ENCODE measurements at places on chromosomes 11 and 22. TPM values are rescaled to one million over a fixed set of nuclear protein-coding genes. Genes with fewer than 3 reads are reported as not detected.

DNA sequence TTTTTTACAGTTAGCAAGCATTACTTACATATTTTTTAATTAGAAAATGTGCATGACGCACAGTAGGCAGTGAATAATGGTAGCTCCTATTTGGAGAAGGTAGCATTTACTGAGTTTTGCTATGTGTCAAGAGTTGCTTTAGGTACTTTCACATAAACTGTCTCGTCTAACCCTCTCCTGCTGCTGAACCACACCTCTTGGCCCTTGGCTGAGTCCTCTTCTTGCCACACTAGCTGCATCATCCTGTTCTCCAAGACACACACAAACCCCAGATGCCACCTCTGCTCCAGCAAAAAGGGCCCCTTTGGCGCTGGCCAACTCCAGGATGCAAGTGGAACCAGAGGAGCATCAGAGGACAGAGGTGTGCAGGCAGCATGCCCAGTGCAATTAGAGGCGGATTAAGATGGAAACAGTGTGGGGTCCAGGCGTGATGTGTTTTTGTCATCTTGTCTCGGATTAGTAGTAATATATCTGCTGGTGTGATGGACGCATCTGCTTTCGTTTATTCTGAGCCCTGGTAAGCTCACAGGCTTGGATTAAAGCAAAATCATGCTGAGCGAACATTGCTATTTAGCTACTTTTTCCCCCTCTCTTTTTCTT, 367.0 kb upstream of the CADM1 start:
- no peak for DNase-seq

GRCh38 chr11:43116071-43116470, 195.7 kb upstream of the API5 start:
- DNase-seq: no peak

DNA sequence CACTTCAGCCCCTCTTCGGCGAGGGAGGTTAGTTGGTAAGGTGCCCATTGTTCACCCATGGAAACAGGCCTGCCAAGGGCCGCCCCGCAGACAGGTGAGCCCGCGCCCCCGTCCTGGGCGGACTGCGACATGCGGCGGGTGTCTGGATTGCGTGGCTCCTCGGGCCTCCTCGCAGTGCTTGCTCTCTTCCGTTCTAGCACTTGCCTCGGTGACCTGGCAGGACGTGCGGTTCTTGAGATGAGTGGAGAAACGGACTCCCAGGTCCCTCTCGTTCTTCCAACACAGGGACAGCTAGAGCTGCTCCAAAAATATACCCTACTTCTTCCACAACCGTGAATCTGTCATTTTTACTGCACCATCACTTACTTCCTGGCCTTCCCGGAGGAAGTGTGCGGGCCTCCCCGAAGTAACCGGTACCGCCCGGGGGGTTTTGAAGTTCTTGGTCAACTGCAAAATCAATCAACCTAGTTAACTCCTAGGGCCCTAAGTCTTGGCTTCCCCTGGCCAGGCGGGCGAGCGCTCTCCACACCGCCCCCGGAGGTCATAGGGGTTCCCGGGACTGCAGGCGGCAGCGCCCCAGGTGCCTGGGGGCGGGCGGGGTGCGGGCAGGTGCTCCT, 745 bp upstream of the ZBTB44 start:
- no peak for DNase-seq

DNA sequence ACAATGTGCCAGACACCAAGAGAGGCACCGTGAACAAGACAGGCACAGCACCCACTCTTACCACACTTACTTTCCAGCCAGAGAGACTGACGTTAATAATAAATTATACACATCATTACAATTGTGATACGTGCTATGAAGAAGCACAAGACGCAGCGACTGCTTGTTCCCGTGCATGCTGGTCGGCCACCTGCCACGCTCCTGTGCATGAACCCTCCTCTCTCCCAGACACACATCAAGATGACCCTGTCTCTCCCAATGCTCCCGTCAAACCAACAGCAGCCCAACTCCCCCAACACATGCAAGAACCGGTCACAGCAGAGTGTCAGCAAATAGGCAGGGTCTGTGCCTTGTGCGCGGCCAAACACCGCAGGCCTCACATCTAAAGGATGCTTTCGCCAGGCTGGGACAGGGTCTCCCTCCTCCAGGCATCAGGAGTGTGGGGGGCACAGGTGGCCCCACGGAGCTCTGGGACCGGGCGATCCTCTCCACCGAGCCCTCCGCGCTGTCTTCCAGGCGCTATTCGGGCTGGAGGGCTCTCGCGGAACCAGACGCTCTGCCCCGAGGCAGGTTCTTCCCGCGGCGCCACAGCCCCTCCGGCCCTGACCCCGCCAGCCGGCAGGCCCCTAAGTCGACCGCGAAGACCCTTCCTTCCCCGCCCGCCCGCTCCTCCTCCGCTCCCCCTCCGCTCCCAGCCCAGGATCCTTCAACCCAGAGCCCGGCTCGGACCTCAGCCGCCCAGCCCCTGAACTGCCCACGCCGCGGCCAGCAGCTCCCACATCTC, 533 bp downstream of the SERGEF start:
- DNase-seq: peak; percentile 56

DNA sequence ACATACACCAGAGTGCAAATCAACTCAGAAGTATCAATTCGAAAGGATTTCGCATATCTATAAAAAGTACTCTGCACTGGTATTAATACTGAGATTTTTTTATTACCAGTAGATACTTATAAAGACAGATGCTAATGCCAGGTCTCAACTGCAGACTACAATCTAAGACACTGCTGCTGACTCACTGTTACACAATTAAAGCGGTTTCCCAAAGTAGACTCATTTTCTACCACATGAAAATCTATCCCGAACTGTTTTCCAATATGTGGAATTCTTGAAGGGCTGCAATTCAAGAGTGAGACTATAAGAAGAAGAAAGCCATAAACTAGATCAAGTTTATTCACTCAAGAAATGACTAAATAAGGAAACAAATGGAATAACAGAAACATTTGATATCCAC, 57.2 kb upstream of the ARHGAP32 start:
- DNase-seq: no peak

- no peak for DNase-seq
Measured at GRCh38 chr11:61994981-61995380, 27.5 kb upstream of the FTH1 start.

GRCh38 chr22:42608136-42608822, 6.4 kb downstream of the POLDIP3 start:
- DNase-seq: no peak

- DNase-seq: no peak
Measured at GRCh38 chr22:19614536-19614863, 90.3 kb upstream of the CLDN5 start.

DNA sequence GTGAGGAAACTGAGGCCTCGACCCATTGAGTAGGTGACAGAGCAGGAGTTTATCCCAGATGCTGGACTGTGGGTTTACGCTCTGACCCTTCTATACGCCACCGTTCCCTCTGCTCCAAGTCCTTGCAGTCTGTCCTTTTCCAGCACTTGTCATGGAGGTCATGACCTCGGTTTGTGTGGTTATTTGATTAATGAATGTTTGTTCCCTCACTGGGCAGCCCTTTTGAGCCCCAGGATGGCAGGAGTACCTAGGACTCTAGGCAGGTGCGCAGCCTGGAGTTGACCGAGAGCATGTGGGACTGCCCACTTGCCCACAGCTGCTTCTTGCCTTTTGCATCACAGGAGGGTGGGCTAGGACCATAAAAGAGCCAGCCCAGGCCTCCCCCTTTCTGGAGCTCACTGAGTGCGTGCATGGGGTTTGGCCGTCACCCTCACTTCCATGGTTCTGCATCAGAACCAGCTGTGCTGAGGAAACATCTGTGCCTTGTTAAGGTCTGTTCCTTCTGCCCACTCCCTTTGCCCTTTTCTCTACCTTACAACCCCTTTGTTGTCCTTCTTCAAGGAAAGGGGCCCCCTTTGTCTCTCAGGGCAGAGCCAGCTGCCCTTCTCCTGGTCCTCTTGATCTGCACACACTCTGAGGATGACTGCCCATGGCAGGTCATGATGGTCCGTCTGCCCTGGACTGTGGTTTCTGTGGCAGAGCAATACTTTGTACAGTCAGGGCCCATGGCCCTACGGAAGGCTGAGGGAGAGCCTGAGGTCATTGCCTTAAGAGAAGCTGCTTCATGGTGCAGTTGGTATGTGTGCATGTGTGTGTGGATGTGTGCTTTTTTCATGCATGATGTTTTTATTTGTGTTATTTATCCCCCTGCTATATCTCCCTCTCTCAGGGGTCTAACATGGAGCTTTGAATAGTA, 38.2 kb downstream of the BMAL1 start:
- no peak for DNase-seq

GRCh38 chr11:36034551-36035331, 90.9 kb downstream of the LDLRAD3 start:
- DNase-seq: no peak

DNA sequence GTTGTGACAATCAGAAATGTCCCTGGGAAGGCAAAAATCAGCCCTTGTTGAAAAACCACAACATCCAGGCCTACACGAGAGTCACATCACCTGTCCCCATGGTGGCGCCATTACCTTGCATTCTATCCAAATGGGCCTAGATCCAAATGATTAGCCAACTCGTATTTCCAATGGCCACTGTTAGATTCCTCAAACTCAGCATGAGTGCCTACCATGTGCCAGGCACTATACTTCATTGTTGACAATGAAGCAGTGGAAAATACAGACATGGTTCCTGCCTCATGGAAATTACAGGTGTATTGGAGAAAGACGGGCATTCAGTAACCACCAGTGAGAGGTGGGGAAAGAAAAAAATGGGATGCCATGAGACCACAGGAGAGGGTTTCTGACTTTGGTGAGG, 29.8 kb upstream of the CREB3L1 start:
- DNase-seq: peak; percentile 62

DNA sequence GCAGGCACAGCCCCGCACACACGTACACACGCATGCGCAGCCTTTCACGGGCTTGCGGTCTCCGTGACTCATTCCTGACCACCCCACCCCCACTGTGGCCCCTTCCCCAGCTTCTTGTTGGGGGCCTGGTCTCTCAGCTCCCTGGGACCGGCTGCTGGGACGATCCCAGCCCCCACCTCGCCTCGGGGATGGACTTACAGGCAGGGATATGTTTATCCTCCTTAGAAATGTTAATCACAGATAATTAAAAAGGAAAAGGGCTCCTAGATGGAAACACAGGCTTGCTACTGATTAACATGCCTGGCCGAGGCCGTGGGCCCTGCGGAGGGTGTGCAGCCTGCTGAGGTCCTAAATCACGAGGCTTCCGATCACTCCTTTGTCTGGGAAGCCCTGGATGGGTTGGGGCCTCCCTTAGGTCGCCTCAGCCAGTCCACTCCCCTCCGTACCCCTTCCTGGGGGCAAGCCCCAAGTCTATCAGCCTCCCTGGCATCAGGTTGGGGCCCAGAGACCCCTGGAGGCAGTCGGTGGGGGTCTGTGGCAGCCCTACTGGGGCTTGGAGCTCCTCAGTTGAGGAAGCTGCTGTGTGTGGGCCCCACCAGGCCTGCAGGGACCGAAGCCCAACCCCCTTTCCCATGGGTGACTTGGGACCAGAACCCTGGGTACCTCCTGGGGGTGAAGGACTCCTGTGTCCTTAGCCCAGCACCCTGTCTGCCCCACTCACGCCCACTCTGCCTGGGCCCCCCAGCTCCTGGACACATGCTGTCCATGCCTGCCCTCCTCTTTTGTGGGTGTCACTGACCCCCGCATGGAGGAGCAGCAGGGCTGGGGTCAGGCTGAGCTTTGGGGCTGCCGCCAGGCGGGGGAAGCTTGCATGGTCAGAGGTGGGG, 20.6 kb downstream of the TSPAN4 start:
- DNase-seq: peak; percentile 83

DNA sequence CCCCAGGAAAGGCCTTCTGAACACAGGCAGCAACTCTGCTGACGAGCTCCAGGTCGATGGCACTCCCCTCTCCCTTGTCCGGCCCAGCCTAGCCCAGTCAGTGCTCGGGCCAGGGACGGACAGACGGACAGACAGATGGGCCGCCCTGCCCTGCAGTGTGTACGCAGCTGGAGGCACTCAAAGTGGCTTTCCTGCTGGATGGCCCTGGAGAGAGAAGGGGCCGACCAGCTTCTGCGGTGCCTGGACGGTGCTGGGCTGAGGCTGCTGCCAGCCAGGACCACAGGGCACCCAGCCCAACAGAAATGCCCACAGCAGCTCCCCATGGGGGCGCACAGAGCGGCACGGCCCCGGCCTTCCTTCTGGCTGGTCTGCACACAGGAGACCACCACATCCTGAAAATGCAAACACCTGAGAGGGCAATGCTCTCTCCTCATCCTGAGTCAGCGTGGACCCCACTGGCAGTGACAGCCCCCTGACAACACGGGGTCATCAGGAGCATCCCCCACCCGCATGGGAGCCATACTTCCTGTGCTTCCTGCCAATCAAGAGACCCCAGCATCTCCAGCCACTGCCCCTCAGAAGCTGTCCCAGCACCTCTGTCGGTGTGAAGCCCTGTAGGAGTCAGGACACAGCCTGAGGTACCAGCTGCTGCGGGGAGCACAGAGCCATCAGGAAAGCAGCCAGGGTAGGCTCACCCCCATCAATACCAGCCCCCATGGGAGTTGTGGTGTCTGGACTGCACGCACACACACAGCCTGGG, 692 bp upstream of the MOB2 start:
- DNase-seq: no peak

- DNase-seq: peak; percentile 35
Measured at GRCh38 chr11:133957900-133958299, 1.1 kb upstream of the IGSF9B start.

DNA sequence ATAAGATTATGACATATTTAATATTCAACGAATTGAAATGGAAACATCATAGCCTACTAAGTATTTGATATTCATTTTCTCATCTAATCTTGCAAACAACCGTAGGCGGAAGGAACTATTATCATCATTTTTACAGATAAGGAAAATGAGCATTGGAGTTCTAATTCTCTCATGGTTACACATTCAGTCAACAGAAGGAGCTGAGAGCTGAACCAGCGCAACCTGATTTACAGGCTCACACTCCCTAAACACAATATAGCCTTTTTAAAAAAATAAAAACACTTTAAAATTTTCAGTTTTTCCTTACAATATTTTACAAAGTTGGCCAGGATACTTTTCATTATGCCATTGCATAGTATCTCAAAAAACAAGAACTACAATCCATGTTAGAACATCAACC, 74.8 kb downstream of the APOL5 start:
- DNase-seq: no peak

DNA sequence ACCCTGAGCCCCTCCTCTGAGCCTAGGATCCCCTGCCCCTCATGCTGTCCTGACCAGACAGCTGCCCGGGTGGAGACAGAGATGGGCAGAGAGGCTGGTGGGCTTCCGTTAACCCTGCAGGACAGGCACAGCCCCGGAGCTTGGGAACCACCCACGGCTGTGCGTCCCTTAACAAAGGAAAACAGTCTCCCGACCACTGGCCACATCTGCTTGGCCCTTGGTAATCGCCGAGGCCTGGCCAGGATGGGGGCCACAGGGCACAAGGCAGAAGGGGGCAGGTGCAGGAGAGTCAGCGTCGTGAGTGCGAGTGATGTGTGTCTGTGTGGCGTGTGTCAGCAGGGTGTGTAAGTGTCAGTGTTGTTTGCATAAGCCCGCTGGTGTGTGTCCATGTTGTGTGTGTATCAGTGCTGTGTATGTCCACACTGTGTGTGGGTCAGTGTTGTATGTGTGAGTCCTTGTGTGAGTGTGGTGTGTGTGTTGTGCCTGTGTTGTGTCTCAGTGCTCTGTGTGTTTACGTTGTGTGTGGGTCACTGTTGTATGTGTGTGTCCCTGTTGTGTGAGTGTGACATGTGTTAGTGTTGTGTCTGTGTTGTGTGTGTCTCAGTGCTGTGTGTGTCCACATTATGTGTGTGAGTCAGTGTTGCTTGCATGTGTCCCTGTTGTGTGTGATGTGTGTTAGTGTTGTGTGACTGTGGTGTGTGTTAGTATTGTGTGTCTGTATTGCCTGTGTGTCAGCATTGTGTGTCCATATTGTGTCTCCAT, 369.5 kb downstream of the BRD1 start:
- no peak for DNase-seq

Gene CYTH4
- polyA plus RNA-seq: 4.3 TPM

Gene OR56A4
- not detected for polyA plus RNA-seq

Gene MAJIN
- 0.09 TPM for polyA plus RNA-seq

Gene FGF4
- 0.03 TPM for polyA plus RNA-seq

Gene PANX1
- polyA plus RNA-seq: 20.6 TPM
